GM12891 (cell line): ENCODE measurements at places on chromosomes 3 and 15.
A peak's percentile ranks its signal among the peaks of the same experiment; 100 is the strongest.

DNA sequence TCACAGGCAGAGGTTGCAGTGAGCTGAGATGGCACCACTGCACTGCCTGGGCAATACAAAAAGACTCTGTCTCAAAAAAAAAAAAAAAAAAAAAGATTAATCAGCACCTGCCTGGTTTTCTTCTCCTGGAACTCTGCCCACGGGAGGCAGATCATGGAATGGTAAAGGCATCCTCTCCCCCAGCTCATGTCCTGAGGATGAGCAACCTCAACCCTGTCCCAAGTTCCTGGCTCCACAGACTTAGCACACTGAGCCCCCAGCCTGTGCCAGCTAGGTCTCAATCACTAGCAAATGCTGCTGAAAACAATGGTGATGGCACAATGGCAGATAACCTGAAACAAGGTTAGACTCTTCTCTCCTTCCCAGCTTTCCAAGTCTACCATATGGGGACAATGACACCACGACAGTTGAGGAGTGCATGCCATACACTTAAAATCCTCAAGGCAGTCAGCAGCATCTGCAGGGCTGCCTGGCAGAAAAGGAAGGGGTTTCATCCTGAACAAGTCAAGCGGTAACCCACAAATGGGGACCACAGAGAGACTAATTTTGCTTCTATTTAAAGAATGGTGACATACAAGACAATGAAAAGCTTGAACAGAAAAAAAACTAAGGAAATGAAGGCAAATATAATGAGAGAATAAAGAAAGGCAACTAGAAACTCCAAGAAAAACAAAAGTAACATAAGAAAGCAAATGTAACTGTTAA lies 4.8 kb downstream of the CLN6 start:
- no peak for DNase-seq

GRCh38 chr15:100394736-100395440 lies 53.1 kb upstream of the ADAMTS17 start:
- DNase-seq: no peak

DNA sequence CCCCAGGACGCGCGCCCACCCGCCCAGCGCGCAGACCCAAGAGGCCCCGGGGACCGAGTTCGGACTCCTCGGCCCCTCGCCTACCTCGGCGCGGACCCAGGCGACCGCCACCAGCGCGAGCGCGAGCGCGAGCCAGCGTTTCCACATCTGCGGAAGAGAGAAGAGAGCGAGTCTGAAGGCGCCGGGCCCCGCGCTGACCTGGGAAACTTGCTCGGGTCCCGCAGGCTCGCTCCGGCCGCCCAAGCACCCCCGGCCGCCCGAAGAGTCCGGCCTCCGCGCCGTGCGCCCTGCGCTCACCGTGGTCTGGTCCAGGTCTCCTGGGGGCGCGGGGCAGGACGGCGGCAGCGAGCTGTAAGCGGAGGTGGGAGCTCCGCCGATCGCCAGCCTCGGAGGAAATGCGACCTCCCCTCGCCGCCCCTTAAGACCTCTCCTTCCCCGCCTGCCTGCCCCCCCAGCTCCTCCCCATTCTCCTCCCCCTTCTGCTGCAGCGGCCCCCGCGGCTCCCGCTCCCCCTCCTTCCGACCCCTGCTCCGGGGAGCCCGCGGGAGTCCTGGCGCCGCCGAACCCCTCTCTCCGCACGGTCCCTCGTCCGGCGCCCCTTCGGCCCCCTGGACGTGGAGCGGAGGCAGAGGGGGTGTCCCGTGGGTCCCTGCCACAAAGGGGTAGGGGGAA lies at the start of gene FSTL1:
Gene FSTL1 (minus strand): TSS at position 393 of the 672 bp plus-strand sequence. CDS start 246 bp downstream, at position 147.
- peak; percentile 37 for DNase-seq

- DNase-seq: no peak
Measured at GRCh38 chr3:23437484-23438145, 234.5 kb downstream of the UBE2E2 start.

DNA sequence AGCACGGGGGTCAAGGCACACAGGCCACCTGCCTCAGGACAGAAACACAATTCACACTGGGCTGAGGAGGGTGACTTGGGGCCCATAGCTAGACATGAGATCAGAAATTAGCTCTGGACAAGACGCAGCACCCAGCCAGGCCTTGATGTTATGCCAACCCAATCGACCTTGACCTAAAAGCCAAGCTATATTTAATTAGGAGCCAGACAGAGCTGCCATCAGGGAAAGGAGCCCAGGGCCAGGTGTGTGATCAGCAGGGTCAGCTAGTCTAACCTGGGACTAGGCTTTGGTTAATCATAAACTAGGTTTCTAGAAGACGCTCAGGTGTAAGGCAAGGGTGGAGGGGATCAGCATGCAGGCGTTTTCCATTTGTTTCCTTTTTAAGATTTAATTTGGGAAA lies 23.9 kb upstream of the SLC25A36 start:
- DNase-seq: no peak
